Epithelial cell of proximal tubule (primary cell): ENCODE measurements at places on chromosomes 7 and 10. TPM values are rescaled to one million over a fixed set of nuclear protein-coding genes. Genes with fewer than 3 reads are reported as not detected.

ATE1 gene
- 15.2 and 22.7 TPM in 2 replicates for total RNA-seq

- DNase-seq: no peak
Measured at GRCh38 chr10:116785282-116785681, 42.9 kb upstream of the HSPA12A start.

GRCh38 chr10:58241346-58241745, 26.3 kb downstream of the IPMK start:
- no peak for DNase-seq

- DNase-seq: no peak
Measured at GRCh38 chr7:26787701-26788100, 76.7 kb downstream of the SKAP2 start.

DNA sequence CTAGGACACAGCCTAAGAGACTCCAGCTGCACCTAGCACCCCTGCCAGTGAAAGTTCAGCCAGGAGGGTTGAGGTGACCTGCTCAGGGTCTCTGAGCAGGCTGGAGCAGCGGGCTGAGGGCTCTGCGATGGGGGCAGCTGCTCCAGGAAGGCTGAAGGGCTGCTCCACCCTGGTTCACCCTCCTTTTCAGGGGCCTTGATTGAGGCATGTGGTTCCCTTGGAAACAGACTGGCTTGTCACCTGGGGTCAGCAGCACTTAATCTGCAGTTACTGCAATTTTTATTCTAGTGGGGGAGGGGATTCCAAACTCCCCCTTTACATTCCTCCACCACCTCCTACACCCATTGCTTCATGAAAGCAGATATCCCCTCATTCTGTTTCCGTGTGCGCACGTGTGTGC, 85.3 kb upstream of the UNC5B start:
- no peak for DNase-seq

GRCh38 chr10:11227103-11227502, 209.4 kb downstream of the CELF2 start:
- DNase-seq: no peak

DNA sequence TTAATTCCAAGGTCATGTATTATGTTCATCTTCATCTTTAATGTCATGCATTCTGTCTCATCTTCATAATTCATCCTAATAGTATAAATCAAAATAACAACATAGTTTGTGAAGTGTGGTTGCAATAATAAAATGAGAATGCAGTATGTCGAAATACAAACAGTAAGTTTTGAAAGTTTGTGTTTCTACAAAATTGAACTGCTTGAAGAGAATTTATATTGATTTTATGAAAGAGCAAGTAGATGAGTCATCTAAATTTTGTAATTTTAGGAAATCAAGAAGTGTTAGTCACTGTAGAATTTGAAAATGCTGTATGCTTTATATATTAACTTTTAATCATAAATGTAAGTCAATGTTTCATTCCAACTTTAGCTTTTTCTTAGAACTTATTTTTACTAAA, 190.5 kb upstream of the PPP1R3A start:
- DNase-seq: no peak

OR13A1 gene
- total RNA-seq: not detected in 2 replicates

- no peak for DNase-seq
Measured at GRCh38 chr10:65622608-65623007, 1303.2 kb upstream of the LRRTM3 start.

GRCh38 chr7:126302639-126303038, 950.1 kb downstream of the GRM8 start:
- DNase-seq: no peak

DNA sequence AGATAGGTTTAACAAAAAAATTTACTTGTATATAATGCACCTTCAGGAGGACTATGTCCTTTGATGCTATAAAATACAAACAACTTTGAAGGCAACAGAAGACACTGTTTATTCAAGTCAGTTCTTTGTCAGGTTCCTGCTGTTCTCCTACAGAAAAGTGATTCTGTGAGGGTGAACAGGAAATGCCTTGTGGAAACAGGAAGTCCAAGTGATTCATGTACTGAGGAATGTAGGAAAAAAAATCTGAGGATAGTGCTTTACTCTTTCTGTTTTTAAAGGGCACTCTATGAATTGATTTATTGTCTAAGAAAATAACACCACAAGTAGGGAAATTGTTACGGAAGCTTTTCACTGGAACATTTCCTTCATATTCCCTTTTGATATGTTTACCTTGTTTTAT, 171.9 kb downstream of the HDAC9 start:
- peak; percentile 29 for DNase-seq

GRCh38 chr10:100615241-100615640, 79.5 kb downstream of the HIF1AN start:
- no peak for DNase-seq

- DNase-seq: no peak
Measured at GRCh38 chr7:137538361-137538762, 194.8 kb upstream of the PTN start.

FAM25C gene
- 7.0 TPM in 1 of 2 replicates, not detected in the other for total RNA-seq

DNA sequence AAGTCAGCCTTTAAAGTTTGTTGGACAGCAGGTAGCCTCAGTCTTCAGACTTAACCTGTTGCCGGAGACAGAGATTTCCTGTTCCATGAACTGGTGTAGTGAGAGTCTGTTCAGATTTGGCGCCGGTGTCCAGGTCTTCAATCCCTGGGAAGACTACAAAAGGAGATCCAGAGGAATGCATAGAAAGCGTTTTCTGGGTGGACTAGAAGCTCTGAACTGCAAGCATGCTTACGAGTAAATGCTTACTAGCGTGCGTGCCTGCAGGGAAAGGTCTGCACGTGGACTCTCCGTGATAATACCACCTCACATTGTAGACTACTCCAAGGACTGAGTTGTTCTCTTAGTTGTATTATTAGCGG, 878 bp downstream of the GLRX3 start:
- DNase-seq: no peak

PPP1R3C gene
- 0.43 and 2.1 TPM in 2 replicates for total RNA-seq

SPACDR gene
- total RNA-seq: 0.65 TPM in 1 of 2 replicates, not detected in the other

DNA sequence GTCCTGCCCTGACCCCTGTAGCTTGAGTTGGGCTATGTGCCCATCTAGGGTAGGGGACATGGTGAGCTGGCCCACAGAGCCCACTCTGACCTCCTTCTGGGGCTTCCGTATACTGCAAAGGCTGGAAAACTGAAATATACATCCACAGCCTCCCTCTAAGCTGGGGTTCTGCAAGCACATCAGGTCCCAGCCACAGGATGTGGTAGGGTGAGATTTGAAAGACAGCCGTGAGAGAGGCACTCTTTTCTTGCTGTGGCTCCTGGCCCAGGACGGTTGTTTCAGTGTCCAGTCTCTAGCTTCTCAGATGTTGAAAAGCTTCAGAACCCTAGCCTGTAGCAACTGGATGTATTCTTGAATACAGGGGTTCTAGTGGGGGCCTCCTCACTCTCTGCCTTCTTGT, 60.1 kb upstream of the ADRB1 start:
- no peak for DNase-seq

GRCh38 chr10:88059190-88059589, 195.8 kb downstream of the PTEN start:
- no peak for DNase-seq

GRCh38 chr10:10044922-10045764, 972.5 kb upstream of the CELF2 start:
- DNase-seq: no peak

PNLIPRP3 gene
- not detected in 2 replicates for total RNA-seq

DNA sequence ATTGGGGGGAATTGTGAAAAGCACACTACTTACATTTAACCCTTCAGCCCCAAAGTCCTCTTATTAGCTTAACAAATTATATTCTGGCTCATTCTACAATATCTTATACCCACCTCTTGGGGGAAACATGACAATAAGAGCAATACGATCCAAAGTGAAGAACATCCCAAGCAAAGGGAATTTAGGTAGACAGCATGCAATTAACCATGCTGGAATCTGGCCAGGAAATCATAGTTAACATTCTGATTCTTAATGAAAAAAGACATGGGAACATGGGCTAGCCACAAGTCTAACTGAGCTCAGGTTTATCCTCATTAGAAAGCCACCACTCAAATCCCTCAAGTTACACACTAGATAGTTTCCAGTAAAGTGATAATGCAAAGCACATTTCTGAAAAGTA, 241.9 kb upstream of the SLC26A5 start:
- DNase-seq: no peak

- no peak for DNase-seq
Measured at GRCh38 chr10:50334273-50334672, 83.0 kb upstream of the ASAH2 start.

CARD11 gene
- total RNA-seq: 18.7 and 22.9 TPM in 2 replicates

- no peak for DNase-seq
Measured at GRCh38 chr10:124827474-124827873, 25.9 kb downstream of the ABRAXAS2 start.

GRCh38 chr10:15439341-15439842, 68.3 kb upstream of the FAM171A1 start:
- DNase-seq: no peak

- no peak for DNase-seq
Measured at GRCh38 chr10:80609331-80609730, 71.6 kb downstream of the SH2D4B start.

- DNase-seq: no peak
Measured at GRCh38 chr7:157357129-157358040, 20.6 kb downstream of the DNAJB6 start.

GRCh38 chr10:52677086-52677485, 95.5 kb downstream of the MBL2 start:
- DNase-seq: no peak

GRCh38 chr7:5303591-5304505, 21.1 kb downstream of the SLC29A4 start:
- DNase-seq: no peak

DNA sequence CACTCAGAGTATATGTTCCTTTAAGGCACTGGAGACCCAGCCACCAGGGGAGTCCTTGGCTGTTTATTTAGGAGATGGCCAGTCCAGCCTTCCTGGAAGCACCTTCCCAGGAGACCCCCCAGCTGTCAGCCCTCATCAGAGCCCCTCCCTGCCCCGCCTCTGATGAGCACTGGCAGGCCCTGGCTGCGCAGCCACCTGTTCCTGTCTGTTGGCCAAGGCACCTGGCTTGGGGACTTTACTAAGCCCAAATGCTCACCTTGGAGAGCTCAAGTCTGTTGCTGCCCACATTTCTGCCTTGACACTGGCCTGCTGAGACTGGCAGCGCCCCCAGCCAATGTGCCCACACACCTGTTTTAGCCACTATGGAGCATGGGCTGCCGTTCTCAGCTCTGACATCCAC, 124.7 kb downstream of the ELMO1 start:
- DNase-seq: no peak

DNA sequence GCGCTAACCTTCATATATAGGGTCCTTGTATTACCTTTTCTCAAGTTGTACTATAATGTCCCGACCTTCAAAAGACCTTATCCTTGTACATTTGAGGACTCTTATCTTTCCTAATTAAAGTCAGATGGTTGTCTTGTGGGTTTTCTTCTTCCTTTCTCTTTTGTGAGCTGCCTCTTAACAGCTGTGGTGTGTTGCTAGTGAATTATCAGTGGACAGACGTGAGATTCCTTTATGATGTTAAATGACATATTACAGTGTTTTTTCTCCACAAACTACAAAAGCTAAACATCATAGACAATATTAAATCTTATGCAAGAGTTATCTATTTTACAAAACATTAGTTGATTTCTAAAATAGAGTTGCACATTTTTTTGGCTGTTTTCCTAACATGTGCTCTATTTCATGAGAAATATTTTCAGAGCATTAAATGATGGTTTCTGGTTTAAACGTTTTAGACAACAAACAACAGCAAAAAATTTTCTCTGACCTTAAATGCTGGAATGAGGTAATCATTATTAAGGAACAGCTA, 272.2 kb upstream of the NPVF start:
- DNase-seq: no peak

LRRC17 gene
- total RNA-seq: 7.8 and 32.3 TPM in 2 replicates

DNA sequence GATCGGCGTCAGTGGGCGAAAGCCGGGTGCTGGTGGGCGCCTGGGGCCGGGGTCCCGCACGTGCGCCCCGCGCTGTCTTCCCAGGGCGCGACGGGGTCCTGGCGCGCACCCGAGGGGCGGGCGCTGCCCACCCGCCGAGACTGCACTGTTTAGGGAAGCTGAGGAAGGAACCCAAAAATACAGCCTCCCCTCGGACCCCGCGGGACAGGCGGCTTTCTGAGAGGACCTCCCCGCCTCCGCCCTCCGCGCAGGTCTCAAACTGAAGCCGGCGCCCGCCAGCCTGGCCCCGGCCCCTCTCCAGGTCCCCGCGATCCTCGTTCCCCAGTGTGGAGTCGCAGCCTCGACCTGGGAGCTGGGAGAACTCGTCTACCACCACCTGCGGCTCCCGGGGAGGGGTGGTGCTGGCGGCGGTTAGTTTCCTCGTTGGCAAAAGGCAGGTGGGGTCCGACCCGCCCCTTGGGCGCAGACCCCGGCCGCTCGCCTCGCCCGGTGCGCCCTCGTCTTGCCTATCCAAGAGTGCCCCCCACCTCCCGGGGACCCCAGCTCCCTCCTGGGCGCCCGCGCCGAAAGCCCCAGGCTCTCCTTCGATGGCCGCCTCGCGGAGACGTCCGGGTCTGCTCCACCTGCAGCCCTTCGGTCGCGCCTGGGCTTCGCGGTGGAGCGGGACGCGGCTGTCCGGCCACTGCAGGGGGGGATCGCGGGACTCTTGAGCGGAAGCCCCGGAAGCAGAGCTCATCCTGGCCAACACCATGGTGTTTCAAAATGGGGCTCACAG, 1.1 kb downstream of the EGFR start:
- no peak for DNase-seq

UTF1 gene
- total RNA-seq: not detected in 2 replicates

- no peak for DNase-seq
Measured at GRCh38 chr7:75813781-75814236, at the start of gene CCL24. TSS of gene CCL24 (minus strand) at chr7:75813806. CDS start at chr7:75813715, 91 bp downstream.

VPS41 gene
- total RNA-seq: 22.1 and 22.7 TPM in 2 replicates

NANOS1 gene
- 3.9 and 8.0 TPM in 2 replicates for total RNA-seq

GRCh38 chr7:152597507-152597906, 78.4 kb downstream of the XRCC2 start:
- DNase-seq: no peak

DNA sequence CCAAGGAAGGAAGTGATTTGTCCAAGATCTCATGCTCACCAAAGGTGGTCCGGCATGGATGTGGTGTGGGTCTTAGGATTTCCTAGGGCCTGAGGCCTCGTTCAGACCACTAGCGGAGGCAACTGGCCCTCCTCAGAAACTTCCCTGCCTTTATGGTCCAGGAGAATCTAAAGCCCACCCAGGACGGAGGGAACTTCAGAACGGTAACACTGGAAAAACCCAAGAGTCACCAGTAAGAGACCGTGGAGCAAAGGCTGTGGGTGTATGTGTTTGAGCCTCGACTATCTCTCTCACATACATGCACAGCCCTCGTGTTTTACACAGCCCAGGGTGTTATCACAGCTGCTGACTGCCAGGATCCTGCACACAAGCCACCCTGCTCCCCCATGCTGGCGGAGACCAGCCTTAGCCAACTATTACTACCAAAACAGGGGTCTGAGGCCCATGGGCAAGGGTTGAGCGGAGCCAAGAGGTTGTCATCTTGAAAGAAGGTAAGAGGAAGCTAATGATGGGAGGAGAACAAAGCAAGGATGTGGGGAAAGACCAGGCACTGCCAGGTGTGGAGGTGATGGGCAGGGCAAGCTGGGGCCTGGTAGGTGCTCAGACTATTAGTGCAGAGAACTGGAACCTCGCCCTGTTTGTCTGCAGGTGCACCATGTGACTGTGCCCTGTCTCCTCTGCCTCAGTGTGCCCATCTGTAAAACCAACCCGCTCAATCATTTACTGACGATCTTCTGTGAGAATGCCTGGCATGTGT, 170.2 kb upstream of the ZMIZ1 start:
- no peak for DNase-seq

GRCh38 chr10:116141855-116142254, 131.2 kb downstream of the GFRA1 start:
- no peak for DNase-seq
